ENCODE measurements at places on chromosomes 3 and 15. TPM values are rescaled to one million over a fixed set of nuclear protein-coding genes. Genes with fewer than 3 reads are reported as not detected.

Gene SEMA7A
- total RNA-seq: 4.0 TPM

- no peak for DNase-seq
Observed at GRCh38 chr3:179402963-179403362, 48.3 kb downstream of the GNB4 start.

GRCh38 chr15:31062310-31062847, 39.1 kb downstream of the TRPM1 start:
- DNase-seq: no peak

- DNase-seq: peak; percentile 52
Observed at GRCh38 chr15:80604583-80605575, 90.2 kb upstream of the ABHD17C start.

GRCh38 chr3:449711-450110, 253.1 kb downstream of the CHL1 start:
- DNase-seq: no peak

GRCh38 chr15:85149465-85150129, 167.9 kb downstream of the PDE8A start:
- no peak for DNase-seq

Gene C3orf20
- total RNA-seq: under 0.01 TPM

Gene COL6A6
- not detected for total RNA-seq

Gene EIF2B5
- 42.1 TPM for total RNA-seq

DNA sequence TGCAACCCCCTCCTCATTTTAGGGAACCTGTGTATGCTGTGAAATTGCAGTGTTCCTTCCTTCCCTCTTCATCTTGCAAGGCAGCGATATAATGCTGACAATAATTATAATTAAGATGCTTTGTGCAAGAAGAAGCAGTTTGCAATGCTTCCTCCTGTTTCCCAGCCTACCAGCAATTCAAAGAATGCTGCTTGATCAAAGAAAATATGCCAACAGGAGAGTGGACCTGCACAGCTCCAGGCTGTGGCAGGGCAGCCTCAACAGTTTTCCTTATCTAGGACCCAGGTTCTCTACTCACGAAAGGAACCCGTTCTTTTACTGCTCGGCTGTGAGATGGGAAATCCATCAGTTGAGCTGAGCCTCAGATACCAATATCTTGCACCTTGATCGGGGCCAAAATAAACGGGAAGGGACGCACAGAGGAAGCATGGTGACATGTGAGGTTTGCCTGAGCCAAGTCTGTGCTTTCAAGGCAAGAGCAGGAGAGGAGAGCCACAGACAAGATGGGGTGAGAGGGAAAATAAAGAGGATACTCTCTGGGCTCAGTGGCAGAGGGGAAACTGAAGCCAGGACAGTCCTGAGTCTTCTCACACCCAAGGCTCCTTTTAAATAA, 22.6 kb upstream of the LRTM1 start:
- DNase-seq: no peak
